ENCODE measurements at places on chromosomes 16 and 17.

DNA sequence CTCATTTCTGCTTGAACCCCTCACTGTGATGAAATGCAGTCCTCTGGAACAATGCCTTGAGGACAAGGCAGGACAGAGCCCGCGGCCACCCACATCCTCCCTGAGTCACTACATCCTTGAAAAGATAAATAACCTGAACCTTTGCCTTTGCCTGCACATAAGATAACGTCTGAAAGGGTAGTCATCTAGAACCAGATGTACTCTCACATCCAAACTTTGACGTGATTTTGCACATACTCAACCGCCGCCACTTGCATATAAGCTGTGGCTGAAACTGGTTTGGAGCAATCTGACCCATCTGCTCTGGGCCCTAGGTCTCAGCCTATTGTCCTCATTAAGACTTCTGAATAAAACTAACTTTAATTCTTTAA lies 252.1 kb downstream of the PHKB start:
- no peak for DNase-seq

- no peak for DNase-seq
Observed at GRCh38 chr16:72493716-72494415, 321.9 kb upstream of the PMFBP1 start.

DNA sequence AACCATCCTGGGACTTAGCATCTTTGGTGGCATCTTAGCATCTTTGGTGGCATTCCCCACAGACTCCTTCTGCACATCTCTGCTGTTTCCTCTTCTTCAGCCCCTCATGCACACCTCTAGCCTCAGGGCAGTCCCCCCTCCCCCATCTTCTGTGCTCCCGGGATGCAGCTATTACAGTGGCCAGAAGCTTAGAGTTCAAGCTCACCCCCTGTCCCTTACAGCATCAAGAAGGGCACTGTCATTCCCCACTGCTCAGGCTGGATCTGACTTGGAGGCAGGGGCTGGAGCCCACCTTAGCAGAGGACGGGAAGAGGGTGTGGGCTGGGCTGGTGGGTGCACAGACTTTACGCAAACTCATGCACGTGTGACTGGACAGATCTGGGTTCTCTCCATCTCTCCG lies 650 bp downstream of the EPN3 start:
- no peak for DNase-seq

DNA sequence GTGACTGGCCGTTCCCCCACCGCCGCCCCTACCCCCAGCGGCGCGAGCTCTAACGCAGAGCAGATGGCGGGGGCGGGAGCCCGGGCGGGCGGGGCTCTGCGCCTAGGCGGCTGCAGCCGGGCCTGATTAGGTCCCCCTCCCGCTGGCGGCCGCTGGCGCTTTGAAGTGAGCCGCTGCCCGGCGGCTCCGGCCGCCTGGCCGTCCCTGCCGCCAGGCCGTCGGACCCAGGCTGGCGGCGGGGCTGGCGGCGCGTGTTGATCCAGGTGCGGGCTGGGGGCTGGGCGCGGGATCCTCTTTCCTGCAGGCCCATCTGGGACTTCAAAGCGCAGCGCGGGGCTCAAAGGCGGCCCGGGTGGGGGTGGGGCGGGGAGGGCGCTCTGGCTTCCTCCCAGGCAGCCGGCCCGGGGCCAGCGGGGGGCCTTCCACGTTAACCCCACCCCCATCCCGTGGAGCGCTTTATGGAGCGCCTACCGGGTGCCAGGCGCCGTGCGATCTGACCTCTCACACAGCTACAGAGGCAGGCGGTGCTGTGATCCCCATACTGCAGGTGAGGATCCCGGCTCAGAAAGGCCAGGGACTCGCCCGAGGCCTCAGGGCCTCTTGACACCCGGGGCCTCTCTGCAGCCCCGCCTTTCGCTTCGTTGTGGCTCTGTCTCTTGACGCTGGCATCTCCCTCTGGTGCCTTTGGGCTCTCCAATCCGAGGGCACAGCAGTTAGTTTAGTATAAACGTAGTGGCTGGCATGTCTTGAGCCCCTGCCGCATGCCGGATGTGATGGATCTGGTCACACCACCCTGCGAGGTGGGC lies 80.0 kb upstream of the NKD1 start:
- DNase-seq, result peak; percentile 91

DNA sequence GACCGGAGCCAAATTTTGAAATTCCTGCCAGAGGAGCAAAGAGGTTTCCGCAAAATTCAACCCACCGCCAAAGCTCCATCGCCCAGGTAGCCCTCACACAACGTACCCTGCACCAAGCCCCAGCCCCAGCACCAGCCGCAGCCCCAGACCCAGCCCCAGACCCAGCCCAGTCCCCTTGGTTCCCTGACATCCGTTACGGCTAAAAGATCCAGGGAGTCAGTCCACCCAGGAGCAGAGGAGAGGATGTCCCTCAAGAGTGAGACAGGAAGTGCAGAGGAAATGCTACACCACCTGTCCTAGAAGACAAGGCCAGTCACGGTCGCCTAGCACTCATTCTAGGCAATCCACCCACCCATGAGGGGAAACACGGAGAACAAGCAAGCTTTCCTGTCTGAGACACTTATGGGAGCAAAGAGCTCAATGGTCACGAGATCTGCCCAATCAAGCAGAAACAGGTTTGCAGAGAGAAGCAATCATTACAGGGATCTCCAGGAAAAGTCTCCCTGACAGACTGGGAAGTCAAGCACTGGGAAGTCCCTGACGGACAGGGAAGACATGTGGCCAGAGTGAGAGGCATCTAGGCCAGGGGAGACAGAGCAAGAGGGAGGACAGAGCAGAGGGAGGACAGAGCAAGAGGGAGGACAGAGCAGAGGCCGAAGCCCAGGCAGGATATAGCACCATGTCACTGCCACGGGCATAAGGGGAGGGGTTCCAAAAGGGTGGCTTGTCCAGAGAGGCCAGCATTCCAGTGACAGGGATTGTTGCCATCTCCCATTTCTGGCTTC lies 15.0 kb upstream of the KCNJ18 start:
- no peak for DNase-seq

GRCh38 chr17:77210331-77210730 lies 69.6 kb downstream of the SEC14L1 start:
- peak; percentile 55 for DNase-seq

DNA sequence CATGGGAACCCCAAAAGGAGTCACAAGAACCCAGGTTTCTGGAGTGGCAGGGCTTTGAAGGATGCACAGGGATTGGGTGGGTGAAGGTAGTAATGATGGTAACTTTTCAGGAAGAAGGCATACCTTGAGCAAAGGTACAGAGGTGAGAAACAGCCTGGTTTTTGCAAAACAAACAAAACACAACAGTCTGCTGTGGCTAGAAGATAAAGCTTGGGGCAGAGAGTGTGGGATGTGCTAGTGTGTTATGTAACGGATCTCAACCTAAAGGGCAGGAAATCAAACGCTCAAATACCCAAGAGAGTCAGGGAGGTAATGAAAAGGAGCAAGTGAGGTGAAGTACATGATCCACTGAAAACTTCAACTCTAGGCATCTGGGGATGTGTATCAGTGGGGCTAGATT lies 4.6 kb downstream of the PTGES3L start:
- no peak for DNase-seq

DNA sequence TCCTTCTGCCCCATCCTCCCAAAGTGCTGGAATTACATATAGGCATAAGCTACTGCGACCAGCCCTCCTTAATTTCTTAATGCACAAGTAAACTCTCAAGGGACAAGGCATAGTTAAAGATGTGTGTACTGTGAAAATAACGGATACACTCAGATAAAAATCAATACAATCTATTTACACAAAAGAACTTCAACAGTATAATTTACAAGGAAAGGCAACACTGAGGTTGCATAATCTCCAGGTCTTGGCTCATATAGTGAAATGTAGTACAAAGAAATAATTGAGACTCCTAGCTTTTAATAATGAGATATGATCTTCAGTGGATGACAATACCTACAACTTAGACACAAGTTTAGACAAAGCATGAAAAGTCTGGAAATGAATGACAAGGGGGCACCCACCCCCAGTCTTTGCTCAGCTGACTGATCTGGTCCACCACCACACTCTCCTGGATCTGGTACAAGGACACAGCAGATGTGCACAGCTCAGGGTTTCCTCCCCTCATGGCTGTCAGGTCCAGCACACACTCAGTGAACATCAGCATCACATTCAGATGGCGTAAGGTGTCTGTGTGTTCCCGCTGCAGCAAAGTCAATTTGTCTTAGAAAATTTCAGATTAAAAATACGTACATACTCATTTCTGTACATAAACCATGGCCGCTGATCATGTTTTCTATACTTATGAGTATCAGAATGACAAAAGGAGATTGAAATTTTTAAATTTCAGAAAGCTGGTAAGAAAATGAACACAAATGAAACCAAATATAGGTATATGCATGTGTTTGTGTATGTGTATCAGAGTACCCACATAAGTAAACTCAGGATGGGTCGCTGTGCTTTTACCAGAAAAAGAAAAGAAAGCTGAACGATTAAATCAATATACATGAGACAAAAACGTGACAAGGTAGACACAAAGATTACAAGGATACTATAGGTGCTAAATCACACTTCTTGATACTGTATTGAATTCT lies 33.7 kb upstream of the ALDH3A1 start:
- DNase-seq, result no peak

GRCh38 chr16:82017911-82018568 lies 6.8 kb upstream of the SDR42E1 start:
- no peak for DNase-seq

- DNase-seq, result no peak
Observed at GRCh38 chr17:31726980-31727427, 132.0 kb downstream of the COPRS start.

DNA sequence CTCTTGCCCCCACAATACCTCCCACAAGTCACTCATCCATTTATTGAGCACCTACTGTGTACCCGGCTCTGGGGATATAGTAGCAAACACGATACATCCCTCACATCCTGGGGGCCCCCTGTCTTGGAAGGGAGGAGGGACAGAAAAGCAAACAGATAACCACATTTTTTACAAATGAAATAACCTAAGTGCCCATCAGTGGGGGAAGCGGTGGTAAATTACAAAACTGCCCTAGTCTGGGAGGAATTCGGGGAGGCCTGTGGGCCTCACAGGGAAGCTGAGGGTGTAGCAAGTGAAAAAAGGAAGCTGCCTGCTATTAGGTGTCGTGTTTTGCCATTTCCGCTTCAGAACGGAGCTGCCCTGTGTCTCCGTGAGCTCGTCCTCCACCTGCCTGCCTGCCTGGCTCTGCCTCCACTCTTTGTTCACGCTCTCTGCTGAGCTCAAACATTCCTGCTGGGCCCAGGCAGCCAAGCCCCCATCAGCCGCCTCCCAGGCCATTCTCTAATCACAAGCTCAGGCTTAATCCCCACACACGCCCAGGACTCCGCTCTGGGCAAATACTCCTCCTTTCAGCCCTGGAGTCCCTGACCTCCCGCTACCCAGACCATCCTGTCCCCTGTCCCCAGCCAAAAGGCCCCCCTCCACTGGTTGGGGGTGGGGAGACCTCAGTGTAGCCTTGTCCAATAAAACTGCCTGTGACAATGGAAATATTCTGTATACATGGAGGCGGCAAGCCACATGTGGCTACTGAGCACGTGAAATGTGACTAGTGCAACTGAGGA lies 10.2 kb upstream of the SEC14L5 start:
- DNase-seq, result peak; percentile 77

DNA sequence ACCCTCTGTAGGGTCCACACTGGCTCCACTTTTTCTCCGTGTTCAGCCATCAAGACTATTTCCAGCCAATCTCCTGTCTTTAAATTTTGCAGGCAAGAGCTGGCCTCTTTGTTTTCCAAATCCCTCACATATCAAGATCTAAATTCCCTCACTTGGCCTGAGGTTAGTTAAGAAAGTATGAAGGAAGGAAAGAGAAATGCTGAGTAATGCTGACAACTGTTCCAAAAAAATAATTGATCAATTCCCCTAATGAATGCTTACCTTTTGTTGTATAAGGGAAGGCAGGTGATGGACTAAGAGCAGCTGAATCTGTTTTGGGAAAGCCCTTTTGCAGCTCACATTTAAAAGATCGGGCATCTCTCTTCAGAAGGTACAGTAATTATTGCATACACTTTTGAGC lies 105.1 kb upstream of the KCNJ16 start:
- no peak for DNase-seq

DNA sequence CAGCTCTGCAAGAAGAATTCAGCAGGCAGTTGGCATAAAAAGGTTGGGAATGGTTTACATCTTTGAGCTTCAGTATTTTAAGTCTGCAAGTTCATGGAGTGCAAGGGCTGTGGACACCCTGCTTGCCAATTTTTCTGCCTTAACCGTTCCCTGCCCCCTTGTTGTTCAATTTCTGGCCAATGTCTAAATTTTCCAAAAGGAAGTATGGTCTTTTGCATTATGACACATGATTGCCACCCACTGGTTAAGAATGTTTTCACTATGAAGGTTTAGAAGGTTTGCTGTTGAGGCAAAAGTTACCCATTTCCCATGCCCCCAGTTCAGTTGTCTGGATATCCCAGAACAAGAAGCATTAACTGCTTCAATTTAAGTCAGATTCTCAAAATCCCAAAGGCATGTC lies 441.9 kb downstream of the CDH13 start:
- DNase-seq, result no peak

DNA sequence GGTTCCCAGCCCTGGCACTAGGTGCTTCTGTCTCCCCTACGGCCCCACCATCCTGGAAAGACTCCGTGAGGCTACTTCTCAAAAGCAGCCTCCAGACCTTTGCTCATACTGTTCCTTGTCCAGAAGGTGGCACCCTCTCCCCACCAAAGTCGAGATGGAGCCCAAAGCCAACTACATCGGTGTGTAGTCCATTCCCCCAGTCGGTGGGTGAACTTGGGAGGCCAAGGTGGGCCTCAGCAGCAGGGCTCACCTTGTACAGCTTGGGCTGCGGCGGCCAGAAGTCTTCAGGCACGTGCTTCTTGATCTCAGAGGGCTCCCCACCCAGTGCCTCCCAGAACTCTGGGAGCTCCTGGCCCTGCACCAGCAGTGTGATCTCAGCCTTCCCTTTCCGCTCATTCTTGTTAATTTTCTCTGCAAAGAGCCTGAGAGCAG lies 10.2 kb downstream of the FLII start:
- peak; percentile 62 for DNase-seq

DNA sequence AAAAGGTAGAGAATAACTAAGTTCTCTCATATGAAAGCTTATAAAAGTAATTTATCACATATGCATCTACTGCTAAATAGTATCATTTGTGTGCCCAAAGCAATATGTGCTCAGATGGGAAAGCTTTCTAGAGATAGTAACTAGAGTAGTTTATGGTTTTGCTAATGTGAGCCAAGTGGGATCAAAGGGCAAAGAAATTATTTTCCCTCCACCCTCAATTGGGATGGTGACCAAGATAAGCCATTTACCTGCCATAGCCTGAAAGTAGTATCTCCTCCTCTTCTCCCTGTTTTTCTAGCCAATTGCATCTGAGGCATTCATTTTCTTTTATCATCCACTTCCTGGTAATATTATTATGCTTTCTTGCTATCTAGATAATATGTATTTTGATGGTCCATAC lies 41.9 kb upstream of the KCNJ16 start:
- DNase-seq, result no peak

Measured in NCI-H510A treated with DMSO at 0.1 percent for 48 hours (cell line).